ENCODE measurements at places on chromosomes 6 and 20.

- DNase-seq = no peak
These were observed 205.9 kb downstream of the ZMYND8 start for GRCh38 chr20:47150403-47151152.

GRCh38 chr6:88532241-88532860 is 366.2 kb upstream of the CNR1 start:
- no peak for DNase-seq

DNA sequence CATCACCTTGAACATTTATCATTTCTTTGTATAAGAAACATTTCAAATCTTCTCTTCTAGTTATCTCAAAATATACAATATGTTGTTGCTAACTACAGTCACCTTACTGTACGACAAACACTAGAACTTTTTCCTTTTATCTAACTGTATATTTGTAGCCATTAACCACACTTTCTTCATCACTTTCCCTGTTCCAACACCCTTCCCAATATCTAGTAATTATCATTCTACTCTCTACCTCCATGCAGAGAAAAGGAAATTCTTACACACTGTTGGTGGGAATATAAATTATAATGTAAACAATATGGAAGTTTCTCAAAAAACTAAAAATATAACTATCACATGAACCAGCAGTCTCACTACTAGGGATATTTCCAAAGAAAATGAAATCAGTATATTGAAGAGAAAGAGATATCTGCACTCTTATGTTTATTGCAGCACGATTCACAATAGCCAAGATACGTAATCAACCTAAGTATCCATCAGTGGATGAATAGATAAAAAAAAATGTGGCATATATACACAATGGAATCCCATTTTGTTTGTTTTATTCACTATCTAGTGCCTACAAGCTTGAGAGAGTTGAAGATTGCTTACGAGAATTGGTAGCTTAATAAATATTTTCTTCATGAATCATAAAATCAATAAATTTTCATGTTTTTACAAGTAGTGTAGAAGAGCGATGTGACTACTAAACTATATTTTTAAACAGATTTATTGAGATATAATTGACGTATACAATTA is 2.4 kb downstream of the RHAG start:
- no peak for DNase-seq

DNA sequence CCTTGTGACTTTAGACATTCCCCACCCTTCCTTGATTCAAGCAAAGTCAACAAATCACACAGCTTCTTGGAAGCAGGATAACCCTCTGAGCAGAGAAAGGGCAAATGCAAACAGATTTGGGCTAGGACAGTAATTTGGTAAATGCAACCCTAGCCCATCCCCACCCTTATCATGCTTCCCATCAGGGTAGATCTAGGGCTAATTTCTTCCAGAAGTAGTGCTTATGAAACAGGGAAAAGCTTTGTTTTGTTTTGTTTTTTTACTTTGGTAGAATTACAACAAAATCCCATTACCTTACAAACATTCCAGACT is 525.1 kb upstream of the NOX3 start:
- no peak for DNase-seq

DNA sequence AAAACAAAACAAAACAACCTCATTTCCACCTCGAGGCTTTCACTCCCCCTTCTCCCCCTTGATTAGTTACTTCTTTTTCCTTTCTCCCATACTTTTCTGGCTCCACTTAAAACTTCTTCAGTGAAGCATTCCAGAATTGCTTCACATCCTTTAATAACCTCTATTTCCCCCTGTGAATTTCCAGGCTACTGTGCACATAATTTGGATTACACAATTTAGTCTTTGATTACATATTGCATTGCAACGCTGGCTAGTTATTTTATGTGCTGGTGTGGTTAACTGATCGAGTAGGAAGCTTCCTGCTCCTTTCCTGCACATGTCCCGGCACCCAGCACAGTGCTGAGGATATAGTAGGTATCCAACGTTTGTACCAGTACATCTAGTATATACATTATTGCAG is 28.1 kb upstream of the EEF1E1 start:
- no peak for DNase-seq

DNA sequence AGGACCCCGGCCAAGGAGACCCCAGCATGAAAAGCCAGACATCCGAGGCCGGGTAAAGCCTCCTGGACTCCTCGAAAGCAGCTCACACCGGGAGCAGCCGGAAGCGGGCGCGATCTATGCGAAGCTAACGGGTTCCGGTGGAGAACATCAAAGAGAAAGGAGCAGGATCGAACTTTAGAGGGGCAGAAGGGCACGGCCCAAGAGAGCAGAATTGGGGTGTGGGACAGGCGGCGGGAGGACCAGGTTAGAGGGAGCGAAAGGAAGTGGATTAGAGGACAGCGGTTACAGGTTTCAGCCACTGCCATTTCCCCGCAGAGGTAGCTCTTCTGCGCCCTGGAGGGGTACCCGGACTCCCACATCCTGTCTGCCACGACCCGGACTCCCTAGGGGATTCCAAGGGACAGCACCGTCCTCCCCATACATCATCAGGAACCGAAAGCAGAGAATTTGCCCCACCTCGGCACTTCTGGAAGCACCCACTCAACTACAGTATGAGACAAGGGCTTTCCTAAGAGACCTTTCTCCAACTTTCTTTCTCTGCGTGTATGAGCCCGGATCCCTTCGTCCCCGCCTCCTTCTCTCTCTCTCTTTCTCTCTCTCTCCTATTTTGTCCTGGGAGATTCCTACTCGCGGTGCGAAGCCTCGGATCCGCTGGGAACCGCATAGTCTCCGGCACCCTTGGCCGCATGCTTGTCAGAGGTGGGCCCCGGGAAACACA is 507 bp upstream of the VGLL2 start:
- no peak for DNase-seq

- DNase-seq = peak; percentile 22
These were observed 47.5 kb downstream of the KCNQ5 start for GRCh38 chr6:72669324-72669723.

GRCh38 chr6:22067122-22067521 is 229.7 kb downstream of the PRL start:
- DNase-seq = no peak

- DNase-seq = no peak
These were observed 9.7 kb upstream of the SYNDIG1 start for GRCh38 chr20:24459733-24460132.

DNA sequence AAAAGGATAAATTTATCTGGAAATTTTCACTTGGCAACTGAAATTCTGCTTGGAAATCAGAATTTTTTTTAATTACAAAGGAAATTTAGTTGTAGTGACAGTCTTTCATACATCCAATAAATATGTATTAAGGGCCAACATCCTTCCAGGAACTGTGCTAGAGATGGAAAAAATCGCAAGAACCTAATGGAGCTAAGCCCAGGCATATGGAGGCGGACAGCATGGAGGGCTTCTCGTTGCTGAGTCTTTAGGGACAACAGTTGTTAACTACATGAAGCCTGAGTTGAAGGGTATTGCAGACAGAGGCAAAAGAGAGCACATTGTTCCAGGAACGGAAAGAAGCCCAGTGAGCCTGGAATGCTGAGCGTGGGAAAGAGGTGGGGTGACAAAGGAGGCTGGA is 208.9 kb downstream of the IBTK start:
- no peak for DNase-seq

DNA sequence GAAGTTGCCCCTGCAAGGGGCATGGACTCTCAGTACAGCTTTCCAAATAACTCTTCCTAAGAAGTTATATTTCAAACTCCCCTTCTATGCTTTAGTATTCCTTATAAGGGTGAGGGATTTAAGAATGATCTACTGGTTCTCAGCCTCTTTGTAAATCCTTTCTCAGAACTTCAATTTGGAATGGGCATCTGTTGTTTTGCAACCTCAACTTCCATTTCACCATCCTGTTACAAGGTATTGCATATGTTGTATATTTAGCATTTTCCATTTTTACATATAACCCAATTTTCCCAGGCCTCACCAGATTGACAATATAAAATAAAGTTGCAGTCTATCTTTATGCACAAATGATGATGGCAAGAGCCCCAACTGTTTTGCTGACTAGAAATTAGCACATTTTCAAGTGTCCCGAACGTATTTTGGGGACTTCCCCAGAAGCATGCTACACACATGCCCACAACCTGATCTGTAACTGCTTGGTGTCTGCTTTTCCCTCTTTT is 154.9 kb upstream of the CARMIL1 start:
- no peak for DNase-seq

DNA sequence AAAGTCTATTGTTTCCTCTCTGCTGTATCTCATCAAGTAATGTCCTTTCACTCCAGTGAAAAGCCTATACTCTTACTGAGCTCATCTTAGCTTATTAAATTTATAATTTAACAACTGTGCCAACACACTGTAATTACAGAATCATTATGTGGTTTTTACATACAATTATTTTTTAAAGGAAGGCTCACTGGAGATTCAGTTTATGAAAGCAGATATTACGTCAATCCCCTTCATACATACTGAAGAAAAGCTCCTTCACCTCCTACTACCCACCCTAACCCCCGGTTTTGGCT is 28.1 kb downstream of the ARHGAP18 start:
- no peak for DNase-seq

- no peak for DNase-seq
These were observed 153.4 kb upstream of the HEY2 start for GRCh38 chr6:125596020-125596419.

GRCh38 chr6:35128496-35128895 is 12.6 kb downstream of the TCP11 start:
- no peak for DNase-seq

DNA sequence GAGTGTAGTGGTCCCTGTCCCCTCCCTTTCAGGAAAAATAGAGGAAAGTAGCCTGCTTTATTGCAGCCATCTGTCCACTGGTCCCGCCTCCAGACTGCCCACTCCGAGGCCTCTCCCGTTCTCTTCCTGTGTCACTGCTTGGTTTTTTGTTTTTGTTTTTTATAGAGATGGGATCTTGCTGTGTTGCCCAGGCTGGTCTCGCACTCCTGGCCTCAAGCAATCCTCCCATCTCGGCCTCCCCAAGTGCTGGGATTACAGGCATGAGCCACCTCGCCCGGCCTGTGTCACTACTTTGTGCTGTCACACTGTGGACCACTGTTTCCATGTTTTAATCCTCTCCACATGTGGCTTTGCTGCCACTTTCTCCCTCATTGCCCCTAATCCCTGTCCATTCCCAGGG is 71.2 kb downstream of the ZBTB2 start:
- DNase-seq = no peak

DNA sequence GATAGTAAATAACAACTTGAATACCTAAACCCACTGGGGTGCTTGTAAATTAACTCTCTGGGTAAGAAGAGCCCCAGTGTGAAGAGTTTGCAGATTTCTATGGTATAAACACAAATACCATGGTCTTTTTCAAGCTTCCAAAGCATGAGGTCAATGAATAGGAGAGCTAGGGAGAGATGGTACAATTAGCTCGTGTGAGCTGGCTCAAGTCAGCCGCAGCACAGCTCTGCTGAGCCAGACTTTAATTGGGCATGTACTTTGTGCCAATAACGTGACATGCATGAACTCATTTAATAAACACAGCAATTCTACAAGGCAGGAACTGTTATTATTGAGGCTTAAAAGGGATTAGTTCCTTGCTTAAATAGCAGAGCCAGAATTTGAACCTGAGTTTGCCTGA is 684.2 kb downstream of the KIF16B start:
- DNase-seq = no peak

DNA sequence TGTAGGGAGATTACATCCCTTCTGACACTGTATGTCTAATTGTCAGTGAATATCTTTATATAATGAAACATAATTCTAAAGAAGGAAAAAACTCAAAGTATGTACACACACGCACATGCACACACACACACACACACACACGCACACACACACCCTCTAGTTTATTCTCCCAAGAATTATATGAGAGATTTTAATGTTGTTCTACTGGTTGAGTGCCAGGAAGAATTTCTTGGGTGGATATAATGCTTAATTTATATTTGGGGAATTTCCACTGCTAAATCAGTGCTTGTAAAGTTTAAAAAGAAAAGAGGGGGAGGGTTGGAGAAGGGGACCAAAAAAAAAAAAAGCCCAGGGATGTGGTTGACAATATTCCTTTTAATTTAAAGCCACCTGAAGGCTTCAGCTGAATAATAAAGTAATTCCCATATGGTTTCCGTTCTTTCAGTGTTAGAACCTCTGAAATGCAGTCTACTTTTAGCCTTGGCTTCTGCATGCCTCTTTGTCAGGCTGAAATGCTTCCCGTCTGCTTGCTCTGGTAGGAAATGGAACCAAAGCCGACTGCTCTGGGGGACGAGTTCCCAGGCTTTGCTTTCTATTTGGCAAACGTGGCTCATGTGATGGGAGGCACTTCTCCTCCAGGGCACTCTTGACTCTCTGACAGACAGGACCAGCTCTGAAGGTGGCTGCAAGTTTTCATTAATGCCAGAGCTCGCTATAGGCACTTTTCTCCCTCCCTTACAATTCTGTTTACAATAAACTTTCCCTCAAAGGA is 225.4 kb downstream of the PRL start:
- DNase-seq = no peak

DNA sequence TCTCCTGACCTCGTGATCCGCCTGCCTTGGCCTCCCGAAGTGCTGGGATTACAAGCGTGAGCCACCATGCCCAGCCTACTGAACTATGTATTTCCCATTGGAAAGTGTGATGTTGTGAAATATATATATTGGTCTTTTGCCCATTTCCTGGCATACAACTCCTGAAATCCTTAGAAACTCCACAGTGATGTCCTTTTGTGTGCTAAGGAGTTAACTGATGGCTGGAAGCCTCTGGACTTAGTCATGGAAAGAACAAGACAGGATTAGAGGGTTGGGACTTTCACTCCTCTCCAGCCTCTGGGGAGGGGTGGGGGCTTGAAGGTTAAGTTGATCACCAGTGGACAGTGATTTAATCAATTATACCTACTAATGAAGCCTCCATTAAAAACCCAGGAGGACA is 7.1 kb downstream of the PANK2 start:
- no peak for DNase-seq

- no peak for DNase-seq
These were observed 910 bp upstream of the ADTRP start for GRCh38 chr6:11779329-11780096.

GRCh38 chr20:59636766-59637370 is 32.5 kb downstream of the PHACTR3 start:
- no peak for DNase-seq

GRCh38 chr6:39508515-39508914 is 186.0 kb upstream of the KCNK16 start:
- DNase-seq = no peak

DNA sequence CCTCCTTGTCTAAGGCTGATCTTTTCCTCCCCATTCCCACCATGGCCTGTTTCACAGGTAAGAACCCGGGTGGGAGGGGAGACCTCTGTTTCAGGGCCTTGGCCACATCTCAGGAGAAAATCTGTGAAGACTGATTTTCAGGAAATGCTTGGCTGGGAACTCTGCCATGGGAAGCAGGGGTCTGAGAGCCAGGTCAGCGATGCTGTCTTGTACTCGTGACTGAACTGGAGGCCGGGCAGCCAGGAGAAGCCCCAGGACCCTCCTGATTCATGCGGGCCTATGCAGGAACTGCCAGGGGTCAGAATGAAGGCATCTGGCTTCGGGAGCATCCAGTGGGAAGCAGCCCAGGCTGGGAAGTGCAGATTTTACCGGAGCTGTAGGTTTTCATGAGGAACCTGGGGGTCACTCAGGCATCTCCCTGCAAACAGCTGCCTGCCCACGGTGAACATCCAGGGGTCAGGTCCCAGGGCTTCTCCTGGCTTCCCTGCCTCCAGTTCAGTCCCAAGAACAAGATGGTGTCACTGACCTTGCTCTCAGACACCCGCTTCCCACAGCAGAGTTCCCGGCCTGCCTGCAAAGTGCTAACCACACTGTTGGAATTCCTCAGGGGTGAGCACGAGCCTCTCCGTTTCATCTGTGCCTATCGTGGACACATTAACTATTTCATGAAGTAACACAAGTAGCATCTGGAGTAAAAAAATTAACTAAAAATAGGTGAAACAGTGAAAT is 90.2 kb upstream of the SULF2 start:
- no peak for DNase-seq

- DNase-seq = no peak
These were observed 472.7 kb downstream of the PKHD1 start for GRCh38 chr6:51614725-51615124.
